Heart right ventricle (tissue), 16 donors: ENCODE measurements at places on chromosomes 2 and 18. TPM values are rescaled to one million over a fixed set of nuclear protein-coding genes. Genes with fewer than 3 reads are reported as not detected.
A peak's percentile ranks its signal among the peaks of the same experiment; 100 is the strongest.

Gene GPR155
- total RNA-seq, result 15.9 TPM

Gene ODC1
- total RNA-seq, result 53.6 TPM

Gene CAPG
- 30.4 TPM for total RNA-seq

Gene HJURP
- total RNA-seq, result not detected

Gene ZSWIM2
- not detected for total RNA-seq

Gene TEX44
- not detected for total RNA-seq

Gene POTEJ
- not detected for total RNA-seq

Gene TOGARAM2
- 24.2 TPM for total RNA-seq

Gene FAM237A
- 3.0 TPM for total RNA-seq

- H3K36me3 ChIP-seq, result no peaks in the 10 kb centered on the region
- H3K27me3 ChIP-seq, result no peaks in the 10 kb centered on the region
- no peak for DNase-seq
- no peak overlapping the region for H3K4me3 ChIP-seq
- H3K27ac ChIP-seq, result no peak overlapping the region
- H3K4me1 ChIP-seq, result no peaks in the 10 kb centered on the region
Measured at GRCh38 chr2:71173096-71173495, 42.7 kb downstream of the MPHOSPH10 start.

DNA sequence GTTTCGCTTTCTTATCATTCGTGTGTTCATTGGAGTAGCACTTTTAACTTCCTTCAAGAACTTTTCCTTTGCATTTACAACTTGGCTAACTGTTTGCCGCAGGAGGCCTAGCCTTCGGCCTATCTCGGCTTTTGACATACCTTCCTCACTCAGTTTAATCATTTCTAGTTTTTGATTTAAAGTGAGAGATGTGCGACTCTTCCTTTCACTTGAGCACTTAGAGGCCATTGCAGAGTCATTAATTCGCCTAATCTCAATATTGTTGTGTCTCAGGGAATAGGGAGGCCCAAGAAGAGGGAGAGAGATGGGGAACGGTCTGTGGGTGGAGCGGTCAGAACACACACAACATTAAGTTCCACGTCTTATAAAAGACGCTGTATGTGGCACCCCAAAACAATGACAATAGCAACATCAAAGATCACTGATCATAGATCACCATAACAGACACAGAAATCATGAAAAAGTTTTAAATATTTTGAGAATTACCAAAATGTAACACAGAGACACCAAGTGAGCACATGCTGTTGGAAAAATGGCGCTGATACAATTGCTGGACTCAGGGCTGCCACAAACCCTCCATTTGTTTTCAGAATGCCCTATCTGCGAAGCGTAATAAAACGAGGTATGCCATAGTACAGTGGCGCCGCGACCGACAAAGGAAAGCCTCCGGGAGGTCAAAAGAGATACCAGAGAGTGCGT lies 553 bp downstream of the TIGD1 start:
- peaks cover 19% of the 10 kb centered on the region for H3K4me1 ChIP-seq
- H3K27me3 ChIP-seq, result no peaks in the 10 kb centered on the region
- no peak for DNase-seq

- no peak overlapping the region for H3K27ac ChIP-seq
- no peaks in the 10 kb centered on the region for H3K4me1 ChIP-seq
- no peak for DNase-seq
- no peaks in the 10 kb centered on the region for H3K27me3 ChIP-seq
Measured at GRCh38 chr2:13260402-13260801, 543.7 kb downstream of the TRIB2 start.

GRCh38 chr2:158478816-158479215 lies 22.1 kb downstream of the PKP4 start:
- DNase-seq, result no peak
- no peak overlapping the region for H3K27ac ChIP-seq
- H3K4me3 ChIP-seq, result no peak overlapping the region
- H3K27me3 ChIP-seq, result no peaks in the 10 kb centered on the region
- no peaks in the 10 kb centered on the region for H3K36me3 ChIP-seq

GRCh38 chr2:43469094-43469493 lies 126.7 kb downstream of the THADA start:
- H3K36me3 ChIP-seq, result no peaks in the 10 kb centered on the region
- peaks cover 4% of the 10 kb centered on the region for H3K4me1 ChIP-seq
- no peak overlapping the region for H3K4me3 ChIP-seq
- DNase-seq, result no peak
- H3K27ac ChIP-seq, result no peak overlapping the region
- H3K27me3 ChIP-seq, result no peaks in the 10 kb centered on the region

- peak overlapping the region; percentile 38 for H3K27ac ChIP-seq
- DNase-seq, result no peak
Measured at GRCh38 chr2:144504218-144504641, 15.7 kb downstream of the ZEB2 start.

GRCh38 chr18:51952844-51953243 lies 387.2 kb upstream of the DCC start:
- no peak overlapping the region for H3K4me3 ChIP-seq
- no peaks in the 10 kb centered on the region for H3K36me3 ChIP-seq
- no peaks in the 10 kb centered on the region for H3K4me1 ChIP-seq
- no peak for DNase-seq
- H3K27me3 ChIP-seq, result no peaks in the 10 kb centered on the region
- H3K27ac ChIP-seq, result no peak overlapping the region

DNA sequence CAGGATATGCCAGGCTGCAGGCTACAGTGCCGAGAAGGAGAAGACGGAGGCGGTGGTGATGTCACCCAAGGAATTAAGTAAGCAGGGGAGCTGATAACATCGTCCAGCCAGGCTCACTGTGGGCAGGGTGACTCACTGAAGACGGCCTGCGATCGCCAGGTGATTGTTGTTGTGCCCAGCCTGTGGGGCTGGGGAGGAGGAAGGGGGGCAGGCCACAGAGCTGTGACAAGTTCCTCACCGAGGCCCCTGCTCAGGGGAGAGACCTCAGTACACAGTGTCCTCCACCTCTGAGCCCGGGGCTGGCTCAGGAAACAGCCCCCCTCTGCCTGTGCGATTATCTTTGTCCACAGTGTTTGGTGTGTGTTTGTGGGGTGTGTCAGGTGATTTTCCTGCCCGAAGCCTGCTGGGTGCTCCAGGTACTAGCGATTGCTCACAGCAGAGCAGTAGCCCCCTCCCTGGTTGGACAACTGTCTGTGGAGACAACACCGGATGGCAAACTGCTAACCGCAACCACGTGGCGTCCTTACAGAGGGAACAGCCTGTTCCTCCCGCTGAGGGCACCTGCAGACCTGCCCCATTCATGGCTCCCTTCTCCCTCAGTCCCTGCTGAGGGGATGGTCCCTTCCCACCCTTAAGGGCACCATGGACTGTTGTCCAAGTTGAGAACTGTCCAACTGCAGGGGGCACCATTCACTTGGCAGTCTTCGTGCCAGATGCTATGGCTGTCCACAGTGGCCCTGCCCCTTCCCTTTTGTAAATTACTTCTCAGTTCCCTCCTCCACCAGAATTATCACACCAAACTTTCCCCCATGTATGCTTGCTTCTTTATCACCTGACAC lies 95.1 kb downstream of the ZFP36L2 start:
- peak; percentile 67 for DNase-seq
- no peaks in the 10 kb centered on the region for H3K36me3 ChIP-seq
- H3K27me3 ChIP-seq, result no peaks in the 10 kb centered on the region
- peak overlapping the region; percentile 36 for H3K27ac ChIP-seq
- no peak overlapping the region for H3K4me3 ChIP-seq
- peaks cover 19% of the 10 kb centered on the region for H3K4me1 ChIP-seq

DNA sequence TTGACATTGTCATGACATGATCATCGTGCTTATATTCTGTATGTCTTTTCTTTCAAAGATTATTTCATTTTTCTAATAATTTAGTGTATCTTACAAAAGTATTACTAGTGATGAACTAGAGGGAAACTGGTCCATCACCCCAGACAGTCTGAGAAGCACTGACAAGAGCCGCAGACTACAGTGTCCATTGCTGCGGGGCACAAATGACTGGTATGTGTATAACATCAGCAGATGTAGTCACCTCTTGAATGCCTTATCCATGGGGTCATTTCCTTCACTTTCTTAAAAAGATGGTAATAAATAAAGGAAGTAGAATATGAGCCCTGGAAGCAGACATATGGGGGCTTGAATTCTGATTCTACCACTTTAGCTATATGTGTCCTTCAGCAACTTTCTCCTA lies 29.6 kb downstream of the NEMP2 start:
- H3K27me3 ChIP-seq, result no peaks in the 10 kb centered on the region
- DNase-seq, result no peak
- H3K4me3 ChIP-seq, result no peak overlapping the region
- H3K4me1 ChIP-seq, result peaks cover 8% of the 10 kb centered on the region

DNA sequence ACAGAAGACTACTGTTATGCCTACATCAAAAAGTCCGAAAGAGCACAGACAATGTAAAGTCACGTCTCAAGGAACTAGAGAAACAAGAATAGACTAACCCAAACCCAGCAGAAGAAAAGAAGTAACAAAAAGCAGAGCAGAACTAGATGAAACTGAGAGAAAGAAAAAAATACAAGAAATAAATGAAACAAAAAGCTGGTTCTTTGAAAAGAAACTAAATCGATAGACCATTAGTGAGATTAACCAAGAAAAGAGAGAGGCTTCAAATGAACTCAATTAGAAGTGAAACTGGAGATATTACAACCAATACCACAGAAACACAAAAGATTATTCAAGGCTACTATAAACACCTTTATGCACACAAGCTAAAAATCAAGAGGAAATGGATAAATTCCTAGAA lies 271.8 kb downstream of the MBD2 start:
- H3K4me1 ChIP-seq, result no peaks in the 10 kb centered on the region
- H3K27ac ChIP-seq, result no peak overlapping the region
- no peak for DNase-seq
- no peak overlapping the region for H3K4me3 ChIP-seq
- no peaks in the 10 kb centered on the region for H3K27me3 ChIP-seq

DNA sequence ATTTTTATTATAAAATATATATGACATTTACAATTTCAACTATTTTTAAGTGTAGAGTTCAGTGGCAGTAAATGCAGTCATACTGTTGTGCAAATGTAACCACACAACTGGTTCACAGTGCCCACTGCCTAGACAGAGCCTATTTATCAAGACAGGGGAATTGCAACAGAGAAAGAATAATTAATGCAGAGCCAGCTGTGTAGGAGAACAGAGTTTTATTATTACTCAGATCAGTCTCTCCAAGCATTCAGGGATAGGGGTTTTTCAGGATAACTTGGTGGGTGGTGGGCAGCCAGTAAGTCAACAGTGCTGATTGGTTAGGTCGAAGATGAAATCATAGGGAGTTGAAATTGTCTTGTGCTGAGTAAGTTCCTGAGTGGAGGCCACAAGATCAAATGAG lies 200.3 kb downstream of the NYAP2 start:
- H3K36me3 ChIP-seq, result no peaks in the 10 kb centered on the region
- no peaks in the 10 kb centered on the region for H3K27me3 ChIP-seq
- H3K4me1 ChIP-seq, result no peaks in the 10 kb centered on the region
- DNase-seq, result no peak
- no peak overlapping the region for H3K27ac ChIP-seq

- DNase-seq, result no peak
- H3K4me3 ChIP-seq, result no peak overlapping the region
- H3K27ac ChIP-seq, result no peak overlapping the region
- H3K4me1 ChIP-seq, result no peaks in the 10 kb centered on the region
Measured at GRCh38 chr18:42141439-42141838, 186.4 kb downstream of the PIK3C3 start.

DNA sequence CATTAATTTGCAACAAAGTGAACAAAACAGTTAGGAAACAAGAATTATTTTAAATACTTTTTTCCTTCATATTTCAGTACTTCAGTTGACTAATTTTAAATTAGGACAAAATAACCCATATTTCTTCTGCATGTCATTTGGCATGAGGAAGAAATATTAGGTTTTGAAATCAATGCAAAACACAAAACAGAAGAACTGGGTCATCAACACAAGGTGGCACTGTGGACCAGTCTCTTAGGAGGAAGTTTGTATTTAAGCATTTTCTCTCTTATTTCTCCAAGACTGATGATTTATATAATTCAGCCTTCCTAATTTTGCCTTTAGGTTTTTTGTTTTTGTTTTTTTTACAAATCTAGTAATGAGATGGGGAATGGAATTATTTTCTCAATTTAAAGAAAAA lies 352.8 kb upstream of the KCNH7 start:
- no peaks in the 10 kb centered on the region for H3K27me3 ChIP-seq
- DNase-seq, result no peak
- no peak overlapping the region for H3K4me3 ChIP-seq
- H3K36me3 ChIP-seq, result no peaks in the 10 kb centered on the region
- H3K27ac ChIP-seq, result no peak overlapping the region
